Ascending aorta (tissue), 2 donors: ENCODE measurements at places on chromosomes 7 and 10. TPM values are rescaled to one million over a fixed set of nuclear protein-coding genes. Genes with fewer than 3 reads are reported as not detected.

Gene CARD11
- 0.64 TPM for total RNA-seq

Gene GNGT1
- not detected for total RNA-seq

DNA sequence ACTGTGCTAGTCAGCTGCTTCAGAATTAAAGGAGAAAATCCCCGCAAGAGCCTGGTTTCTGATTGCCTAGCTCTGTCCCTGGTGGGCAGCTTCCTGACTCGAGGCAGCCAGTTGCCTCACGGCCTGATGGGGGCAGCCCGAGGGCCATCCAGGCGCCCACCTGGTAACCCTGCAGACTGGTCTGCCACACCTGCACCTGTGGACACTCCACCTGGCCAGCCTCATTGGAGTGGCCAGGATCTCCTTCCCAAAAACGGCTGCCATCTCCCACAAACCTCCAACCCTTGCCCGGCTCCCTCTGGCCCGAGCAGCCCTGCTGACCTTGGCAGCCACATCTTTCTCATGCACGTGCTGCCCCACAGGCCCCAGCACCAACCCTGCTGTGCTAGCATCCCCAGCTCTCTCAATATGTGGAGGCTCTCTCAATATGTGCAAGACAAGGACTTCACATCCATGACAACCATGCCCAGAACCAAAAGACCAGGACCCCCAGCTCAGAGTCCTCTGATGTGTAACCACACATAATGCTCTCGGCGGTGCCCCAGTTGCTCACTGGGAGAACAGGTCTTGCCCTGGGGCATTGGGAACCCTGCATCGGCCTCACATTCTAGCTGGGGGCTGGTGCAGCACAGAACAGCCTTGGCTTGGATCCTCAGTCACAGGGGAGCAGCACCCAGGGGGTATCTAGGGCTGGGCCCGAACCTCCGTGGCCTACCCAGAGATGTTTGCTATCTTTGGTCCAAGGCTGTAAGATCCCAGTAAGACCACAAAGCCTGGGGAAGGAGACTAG is 14.6 kb downstream of the DRGX start:
- DNase-seq: no peak

GRCh38 chr10:26407406-26407969 is 30.7 kb upstream of the APBB1IP start:
- no peak for DNase-seq

DNA sequence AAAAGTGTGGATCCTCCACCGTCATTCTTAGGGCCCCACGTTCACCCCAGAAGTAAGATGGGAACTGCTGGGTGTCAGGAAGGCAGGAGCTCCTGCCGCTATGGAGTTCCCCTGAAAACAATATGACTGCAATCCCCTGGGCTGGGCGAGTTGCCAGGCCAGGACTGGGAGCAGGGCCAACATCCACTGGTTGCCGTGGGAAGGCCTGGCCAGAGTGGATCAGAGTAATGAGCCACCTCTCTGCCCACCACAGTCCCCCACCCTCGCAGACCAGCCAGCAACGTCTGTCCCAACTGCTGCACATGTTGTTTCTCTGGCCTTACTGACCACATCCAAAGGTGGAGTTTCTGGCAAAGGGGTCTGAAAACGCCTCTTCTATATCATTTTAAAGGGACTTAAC is 86.6 kb downstream of the STRA8 start:
- peak; percentile 70 for DNase-seq

DNA sequence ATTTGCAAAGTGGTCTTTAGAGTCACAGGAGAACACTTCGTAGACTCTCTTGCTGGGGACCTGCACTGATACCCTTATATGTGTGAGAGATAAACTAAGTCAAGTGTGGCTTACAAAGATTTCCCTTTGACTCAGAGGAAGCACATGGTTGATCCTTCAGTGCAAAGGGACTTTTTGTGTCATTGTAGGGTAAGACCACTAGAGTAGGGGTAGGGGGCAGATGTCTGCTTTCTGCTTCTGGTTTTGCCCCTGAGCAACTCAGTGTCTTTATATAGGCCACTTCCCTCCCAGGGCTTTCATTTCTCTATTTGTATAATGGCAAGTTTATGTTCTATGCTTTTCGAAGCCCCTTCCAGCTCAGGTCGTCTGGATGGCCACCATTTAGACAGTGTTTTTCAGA is 281.7 kb downstream of the SORCS3 start:
- DNase-seq: no peak
